CD14-positive monocyte (primary cell): ENCODE measurements at places on chromosomes 3 and 15. TPM values are rescaled to one million over a fixed set of nuclear protein-coding genes. Genes with fewer than 3 reads are reported as not detected.

STRA6 gene
- not detected for polyA plus RNA-seq

ERC2 gene
- not detected for polyA plus RNA-seq

UACA gene
- polyA plus RNA-seq, result 3.1 TPM

RBP2 gene
- not detected for polyA plus RNA-seq

LMOD3 gene
- polyA plus RNA-seq, result not detected in 2 replicates

IL12A gene
- 0.33 and 0.67 TPM in 2 replicates for polyA plus RNA-seq

DNA sequence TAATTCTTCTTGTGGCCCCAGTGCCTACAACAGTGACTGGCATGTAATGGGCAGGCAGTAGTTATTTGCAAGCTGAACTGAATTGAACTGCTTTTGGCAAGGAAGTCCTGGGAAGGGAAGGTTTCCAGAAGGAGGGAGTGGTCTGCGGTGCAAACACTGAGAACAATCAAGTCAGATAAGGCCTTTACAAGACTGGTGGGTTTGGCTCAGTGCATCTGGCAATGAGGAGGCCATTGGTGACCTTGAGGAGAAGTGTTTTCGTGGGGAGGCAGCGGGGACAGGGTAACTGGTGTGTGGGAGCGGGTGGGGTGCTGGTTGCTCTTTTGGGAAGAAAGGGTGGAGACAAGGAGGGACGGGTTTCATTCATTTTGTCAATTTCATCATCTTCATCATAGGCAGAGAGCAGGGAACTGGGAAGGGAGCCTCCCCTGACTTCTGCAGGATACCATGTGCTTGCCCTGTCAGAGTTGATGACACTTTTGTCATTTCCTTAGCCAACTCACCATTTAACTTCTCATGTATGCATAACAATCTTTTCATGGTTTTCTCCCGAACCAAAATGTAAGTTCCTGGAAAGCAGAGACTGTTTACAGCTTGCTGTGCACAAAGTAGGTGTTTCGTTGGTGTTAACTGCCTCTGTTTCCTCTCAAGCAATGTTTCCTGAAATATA, 8.4 kb upstream of the EHD4 start:
- H3K4me3 ChIP-seq, result no peak overlapping the region
- H3K27ac ChIP-seq, result no peak overlapping the region
- no peaks in the 10 kb centered on the region for H3K27me3 ChIP-seq
- no peaks in the 10 kb centered on the region for H3K4me1 ChIP-seq
- H3K36me3 ChIP-seq, result no peaks in the 10 kb centered on the region
- DNase-seq, result no peak

GRCh38 chr15:49464522-49464921, 41.5 kb downstream of the FGF7 start:
- no peaks in the 10 kb centered on the region for H3K27me3 ChIP-seq
- no peak overlapping the region for H3K27ac ChIP-seq
- no peak overlapping the region for H3K4me3 ChIP-seq

DNA sequence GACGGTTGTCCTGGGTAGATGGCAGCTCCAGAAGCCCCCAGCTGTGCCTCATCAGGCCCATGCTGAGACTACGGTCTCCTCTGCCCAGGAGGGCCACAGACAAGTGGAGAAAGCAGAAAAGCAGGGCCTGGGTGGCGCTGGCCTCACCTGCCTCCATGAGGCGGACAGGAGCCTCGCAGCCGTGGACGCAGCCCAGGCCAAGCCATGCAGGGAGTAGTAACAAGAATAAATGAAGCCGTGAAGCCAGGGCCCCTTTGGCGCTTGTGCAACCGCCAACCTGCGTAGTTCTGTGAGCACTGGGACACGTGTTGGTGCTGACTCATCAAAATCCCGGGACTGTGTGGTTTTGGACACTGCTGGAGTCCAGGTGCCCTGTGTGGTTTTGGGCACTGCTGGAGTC, 12.3 kb upstream of the MUC4 start:
- no peaks in the 10 kb centered on the region for H3K27me3 ChIP-seq
- H3K36me3 ChIP-seq, result no peaks in the 10 kb centered on the region
- no peaks in the 10 kb centered on the region for H3K4me1 ChIP-seq
- no peak overlapping the region for H3K4me3 ChIP-seq
- DNase-seq, result no peak

DNA sequence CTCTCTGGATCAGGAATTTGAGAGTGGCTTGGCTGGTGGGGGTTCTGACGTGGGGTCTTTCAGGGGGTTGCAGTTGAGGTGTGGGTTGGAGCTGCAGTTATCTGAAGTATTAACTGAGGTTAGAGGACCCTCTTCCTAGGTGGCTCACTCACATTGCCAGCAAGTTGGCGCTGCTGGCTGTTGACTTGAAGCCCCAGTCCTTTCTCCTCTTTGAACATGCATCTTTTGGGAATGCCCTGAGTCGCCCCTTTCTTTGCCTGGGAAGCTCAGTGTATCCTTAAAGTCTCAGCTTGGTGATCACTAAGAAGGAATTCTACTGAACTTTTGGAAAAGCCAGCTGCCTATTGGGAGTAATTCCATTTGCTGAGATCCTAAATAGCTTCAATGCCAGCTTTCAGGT, 13.0 kb upstream of the AMOTL2 start:
- no peaks in the 10 kb centered on the region for H3K27me3 ChIP-seq
- H3K27ac ChIP-seq, result no peak overlapping the region
- no peaks in the 10 kb centered on the region for H3K4me1 ChIP-seq
- no peak for DNase-seq
- no peak overlapping the region for H3K4me3 ChIP-seq

GRCh38 chr3:165111401-165111800, 33.1 kb upstream of the SI start:
- H3K27me3 ChIP-seq, result no peaks in the 10 kb centered on the region
- no peak for DNase-seq
- no peaks in the 10 kb centered on the region for H3K36me3 ChIP-seq
- no peak overlapping the region for H3K27ac ChIP-seq
- H3K4me1 ChIP-seq, result no peaks in the 10 kb centered on the region

DNA sequence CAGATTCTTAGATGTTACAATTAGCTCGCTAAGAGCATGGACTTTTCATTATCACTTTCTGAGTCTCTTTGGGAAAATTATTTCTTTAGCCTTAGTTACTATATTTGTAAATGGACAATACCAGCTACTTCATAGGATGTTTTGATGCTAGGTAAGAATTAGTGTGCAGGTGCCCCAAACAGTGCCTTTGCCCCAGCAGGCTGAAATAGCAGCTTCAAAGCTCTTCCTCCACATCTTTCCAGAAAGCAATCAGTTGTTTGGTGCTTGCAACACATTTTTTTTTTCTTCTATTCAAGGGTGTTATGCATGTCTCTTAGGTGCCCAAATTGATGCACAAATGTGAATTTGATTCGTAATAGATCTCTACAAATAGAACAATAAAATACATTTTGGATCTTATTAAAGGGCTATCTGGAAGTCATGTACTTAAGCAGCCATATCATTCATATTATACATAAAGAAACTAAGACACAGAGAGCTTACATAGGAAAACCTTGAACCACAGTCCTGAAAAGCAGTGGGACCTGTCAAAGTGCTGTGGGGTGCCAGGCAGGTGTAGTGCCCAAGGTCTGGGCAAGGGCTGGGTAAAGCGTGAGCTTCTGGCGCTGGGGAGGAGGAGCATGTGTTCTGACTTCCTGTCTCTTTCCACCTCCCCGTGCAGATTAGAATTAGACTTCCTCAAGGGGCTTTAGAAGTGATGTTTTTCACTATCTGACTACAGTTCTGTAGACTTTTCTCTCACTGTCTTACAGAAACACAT, 62.9 kb downstream of the FNDC3B start:
- H3K4me1 ChIP-seq, result peaks cover 48% of the 10 kb centered on the region
- H3K27ac ChIP-seq, result peak overlapping the region; percentile 59
- peak; percentile 50 for DNase-seq
- H3K4me3 ChIP-seq, result peak overlapping the region; percentile 52
- no peaks in the 10 kb centered on the region for H3K36me3 ChIP-seq

DNA sequence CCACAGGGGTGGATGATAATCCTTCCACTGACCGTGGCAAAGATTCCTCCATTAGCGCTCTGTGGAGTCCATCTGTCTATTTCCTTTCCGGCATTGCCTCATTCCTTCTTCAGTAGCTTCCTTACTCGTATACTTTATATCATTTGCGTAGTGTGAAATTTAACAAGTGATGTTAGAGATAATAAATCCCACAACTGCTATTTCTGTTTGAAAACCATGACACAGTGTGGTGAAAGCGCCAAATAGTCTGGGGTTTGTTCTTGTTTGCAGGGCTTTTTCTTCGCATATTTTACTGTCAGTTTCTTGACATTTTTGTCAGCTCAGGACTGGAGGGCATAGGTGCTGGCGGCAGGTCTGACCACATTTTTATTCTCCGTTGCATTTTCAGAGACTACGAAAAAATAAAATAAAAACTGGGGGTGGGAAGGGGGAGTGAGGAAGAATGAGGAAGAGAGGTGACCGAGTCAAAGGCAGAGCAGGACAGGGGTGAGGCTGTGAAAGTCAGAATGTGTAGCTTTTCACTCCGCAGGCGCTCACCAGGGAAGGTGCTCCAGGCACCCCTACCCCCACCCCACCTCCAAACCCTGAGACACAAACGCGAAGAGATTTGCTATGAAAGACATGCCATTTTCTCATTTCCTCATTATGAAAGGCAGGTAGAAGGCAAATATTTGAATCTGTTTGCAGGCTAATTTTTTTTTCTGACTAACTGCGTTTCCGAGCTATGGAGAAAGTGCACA, 965.0 kb downstream of the MCTP2 start:
- no peak for DNase-seq
- no peaks in the 10 kb centered on the region for H3K36me3 ChIP-seq
- no peak overlapping the region for H3K4me3 ChIP-seq
- no peaks in the 10 kb centered on the region for H3K4me1 ChIP-seq

- no peaks in the 10 kb centered on the region for H3K27me3 ChIP-seq
- DNase-seq, result no peak
- peak overlapping the region; percentile 17 for H3K27ac ChIP-seq
- peaks cover 33% of the 10 kb centered on the region for H3K4me1 ChIP-seq
These were observed 15.0 kb upstream of the IL20RB start for GRCh38 chr3:136942803-136943202.

GRCh38 chr15:77421370-77421700, 647 bp downstream of the HMG20A start:
- peak; percentile 8 for DNase-seq
- H3K36me3 ChIP-seq, result peaks cover 5% of the 10 kb centered on the region
- peaks cover 35% of the 10 kb centered on the region for H3K4me1 ChIP-seq
- peak overlapping the region; percentile 96 for H3K27ac ChIP-seq
- no peaks in the 10 kb centered on the region for H3K27me3 ChIP-seq

DNA sequence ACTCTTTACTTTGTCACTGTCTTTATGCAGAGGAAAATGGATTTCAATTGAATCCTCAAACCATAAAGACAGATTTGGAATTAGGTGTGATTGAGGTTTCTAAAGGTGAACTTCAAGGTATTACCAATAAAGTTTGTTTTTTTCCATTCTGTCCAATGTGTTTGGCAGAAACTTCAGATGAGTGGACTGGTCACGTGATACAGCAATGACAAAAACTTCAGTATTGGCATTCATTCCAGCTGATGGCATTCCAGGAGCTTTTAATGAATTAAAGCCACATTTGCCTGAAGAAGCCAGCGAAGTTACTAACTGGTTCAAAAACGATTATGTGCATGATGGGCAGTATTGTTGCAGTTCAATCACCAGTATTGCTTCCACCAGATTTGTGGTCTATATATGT, 4.5 kb upstream of the MASP1 start:
- H3K27ac ChIP-seq, result no peak overlapping the region
- no peaks in the 10 kb centered on the region for H3K4me1 ChIP-seq
- no peaks in the 10 kb centered on the region for H3K36me3 ChIP-seq

GRCh38 chr15:75456710-75457109, 5.2 kb upstream of the SIN3A start:
- DNase-seq, result no peak
- H3K4me3 ChIP-seq, result peak overlapping the region; percentile 95
- H3K36me3 ChIP-seq, result no peaks in the 10 kb centered on the region
- no peak overlapping the region for H3K27ac ChIP-seq

- H3K27ac ChIP-seq, result no peak overlapping the region
- no peaks in the 10 kb centered on the region for H3K4me1 ChIP-seq
- H3K4me3 ChIP-seq, result no peak overlapping the region
- H3K36me3 ChIP-seq, result no peaks in the 10 kb centered on the region
- H3K27me3 ChIP-seq, result no peaks in the 10 kb centered on the region
These were observed 353.0 kb downstream of the PLOD2 start for GRCh38 chr3:145807990-145808389.

DNA sequence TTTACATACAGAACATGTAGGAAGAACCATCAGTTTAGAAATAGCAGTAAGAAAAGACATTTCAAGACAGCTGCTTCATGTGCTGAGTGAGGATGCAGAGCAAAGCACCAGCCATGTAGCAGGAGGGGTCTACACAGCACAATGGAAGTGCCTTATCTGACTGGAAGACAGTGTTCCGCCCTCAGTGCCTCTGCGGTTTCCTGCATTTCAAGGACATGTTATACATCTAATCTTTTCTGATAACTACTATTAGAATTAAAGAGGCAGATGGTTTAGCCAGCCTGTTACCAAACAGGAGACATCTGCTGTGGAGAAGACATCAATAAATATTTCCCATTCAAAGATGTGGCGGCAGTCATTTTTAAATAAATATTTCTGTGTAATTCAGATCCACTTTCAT, 10.6 kb downstream of the LSG1 start:
- no peaks in the 10 kb centered on the region for H3K27me3 ChIP-seq
- H3K4me3 ChIP-seq, result no peak overlapping the region
- H3K27ac ChIP-seq, result no peak overlapping the region
- DNase-seq, result no peak

- no peak overlapping the region for H3K4me3 ChIP-seq
- no peaks in the 10 kb centered on the region for H3K4me1 ChIP-seq
- no peak for DNase-seq
- H3K36me3 ChIP-seq, result no peaks in the 10 kb centered on the region
These were observed 139.1 kb downstream of the GBE1 start for GRCh38 chr3:81622395-81622794.

- H3K27ac ChIP-seq, result no peak overlapping the region
- H3K36me3 ChIP-seq, result peaks cover 50% of the 10 kb centered on the region
- no peak overlapping the region for H3K4me3 ChIP-seq
These were observed 46.7 kb downstream of the TMOD3 start for GRCh38 chr15:51876169-51876568.

DNA sequence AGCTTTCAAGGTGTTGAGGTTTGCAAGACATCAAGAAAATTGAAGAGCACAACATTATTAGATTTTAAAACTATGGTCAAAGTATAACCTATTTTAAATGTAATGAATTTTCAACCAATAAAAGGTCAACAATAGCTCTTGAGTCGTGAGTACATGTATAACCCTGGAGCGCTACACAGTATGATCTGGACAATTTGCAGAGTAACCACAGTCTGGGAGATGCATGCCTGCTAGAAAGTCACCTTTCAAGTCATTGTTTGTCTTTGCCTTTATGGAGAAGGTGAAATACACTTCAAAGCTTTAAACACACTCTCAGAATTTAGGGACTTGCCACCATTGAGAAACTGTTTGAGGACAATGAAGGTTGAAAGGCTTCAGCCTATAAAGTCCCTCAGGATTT, 112.6 kb upstream of the ALCAM start:
- H3K4me3 ChIP-seq, result no peak overlapping the region
- DNase-seq, result no peak
- H3K4me1 ChIP-seq, result no peaks in the 10 kb centered on the region
- H3K27ac ChIP-seq, result no peak overlapping the region

GRCh38 chr15:87038404-87038803, 958.7 kb downstream of the AGBL1 start:
- H3K4me1 ChIP-seq, result no peaks in the 10 kb centered on the region
- no peak overlapping the region for H3K27ac ChIP-seq
- DNase-seq, result no peak
- H3K4me3 ChIP-seq, result no peak overlapping the region

- no peaks in the 10 kb centered on the region for H3K4me1 ChIP-seq
- H3K27ac ChIP-seq, result no peak overlapping the region
- DNase-seq, result no peak
- no peaks in the 10 kb centered on the region for H3K27me3 ChIP-seq
- peaks cover 31% of the 10 kb centered on the region for H3K36me3 ChIP-seq
These were observed 21.4 kb downstream of the TPRA1 start for GRCh38 chr3:127569160-127569559.
